ENCODE measurements at places on chromosomes 3 and 15. TPM values are rescaled to one million over a fixed set of nuclear protein-coding genes. Genes with fewer than 3 reads are reported as not detected.

PRSS50 gene
- 0.32 TPM for total RNA-seq

CKMT1A gene
- not detected for total RNA-seq

ENTPD3 gene
- 3.6 TPM for total RNA-seq

TMEM207 gene
- not detected for total RNA-seq

CCR8 gene
- total RNA-seq: not detected

HTR3E gene
- total RNA-seq: not detected

UBA5 gene
- 27.3 TPM for total RNA-seq

CEP152 gene
- total RNA-seq: 4.2 TPM

MYRIP gene
- total RNA-seq: 6.2 TPM

KCNMB3 gene
- total RNA-seq: 1.3 TPM

PLA2G4B gene
- 1.5 TPM for total RNA-seq

MAP6D1 gene
- 2.9 TPM for total RNA-seq

CLRN1 gene
- not detected for total RNA-seq

HYAL1 gene
- total RNA-seq: 9.0 TPM

SMAD6 gene
- 9.4 TPM for total RNA-seq

IGSF10 gene
- 3.0 TPM for total RNA-seq

DTX3L gene
- 33.5 TPM for total RNA-seq

SGO1 gene
- total RNA-seq: not detected
